ENCODE measurements at places on chromosomes 12 and 14. TPM values are rescaled to one million over a fixed set of nuclear protein-coding genes. Genes with fewer than 3 reads are reported as not detected.

Gene CISTR
- not detected for polyA plus RNA-seq

Gene MMP19
- polyA plus RNA-seq: 43.8 TPM

Gene TPH2
- polyA plus RNA-seq: 0.04 TPM

Gene MANSC4
- not detected for polyA plus RNA-seq

Gene CEP170B
- polyA plus RNA-seq: 4.2 TPM

Gene BDKRB2
- 182 TPM for polyA plus RNA-seq

Gene CCNK
- 33.4 TPM for polyA plus RNA-seq

Gene PMCH
- not detected for polyA plus RNA-seq

Gene LIMA1
- polyA plus RNA-seq: 218 TPM

Gene PAPLN
- polyA plus RNA-seq: 3.4 TPM

Gene MRPL51
- polyA plus RNA-seq: 165 TPM

Gene IFNG-AS1
- polyA plus RNA-seq: not detected

Gene CLEC12A
- polyA plus RNA-seq: not detected

Gene C12orf76
- polyA plus RNA-seq: 9.2 TPM

Gene SLC11A2
- 83.3 TPM for polyA plus RNA-seq

Gene BCL11B
- polyA plus RNA-seq: not detected

Gene RILPL2
- 2.9 TPM for polyA plus RNA-seq

Gene ZNF140
- 17.6 TPM for polyA plus RNA-seq

Gene RNF212B
- not detected for polyA plus RNA-seq

Gene NELL2
- polyA plus RNA-seq: 0.43 TPM

Gene SLC8A3
- polyA plus RNA-seq: not detected

Gene LRRIQ1
- 0.15 TPM for polyA plus RNA-seq

Gene TWF1
- polyA plus RNA-seq: 147 TPM

Gene PIGH
- 17.6 TPM for polyA plus RNA-seq

Gene AQP2
- polyA plus RNA-seq: not detected

Gene TMEM229B
- 0.07 TPM for polyA plus RNA-seq

Gene MYH6
- not detected for polyA plus RNA-seq

Gene PSMB5
- 292 TPM for polyA plus RNA-seq

Gene CDCA3
- polyA plus RNA-seq: 11.6 TPM

Gene ZNF268
- 16.1 TPM for polyA plus RNA-seq

Gene LHX5
- not detected for polyA plus RNA-seq

Gene PLXNC1
- 3.8 TPM for polyA plus RNA-seq

Gene LAG3
- 0.33 TPM for polyA plus RNA-seq

Gene KCNMB4
- 0.14 TPM for polyA plus RNA-seq

Gene SERPINA3
- polyA plus RNA-seq: 2.4 TPM

Gene TROAP
- polyA plus RNA-seq: 7.6 TPM

Gene PLA2G1B
- polyA plus RNA-seq: 0.41 TPM

Gene GPR162
- 7.6 TPM for polyA plus RNA-seq

Gene SLCO1C1
- polyA plus RNA-seq: not detected

Gene PTPRQ
- 1.1 TPM for polyA plus RNA-seq

Gene IRF2BPL
- 17.1 TPM for polyA plus RNA-seq

Gene SERPINA10
- not detected for polyA plus RNA-seq

Gene LTB4R2
- polyA plus RNA-seq: 0.91 TPM
